ENCODE measurements at places on chromosomes 1 and 21. TPM values are rescaled to one million over a fixed set of nuclear protein-coding genes. Genes with fewer than 3 reads are reported as not detected.
A peak's percentile ranks its signal among the peaks of the same experiment; 100 is the strongest.

Gene GRIK1
- 5.4 TPM for total RNA-seq

Gene ACKR1
- total RNA-seq, result 0.53 TPM

Gene SH2D5
- total RNA-seq, result 0.45 TPM

Gene ABCA4
- total RNA-seq, result 14.4 TPM

Gene ACTA1
- total RNA-seq, result 3.6 TPM

Gene HSPA6
- 0.13 TPM for total RNA-seq

Gene GJB3
- not detected for total RNA-seq

Gene TDRD10
- total RNA-seq, result 0.31 TPM

Gene SCAMP3
- 49.8 TPM for total RNA-seq

Gene MEGF6
- total RNA-seq, result 204 TPM

Gene UQCRHL
- 2.8 TPM for total RNA-seq

Gene UBL4B
- total RNA-seq, result 11.7 TPM

Gene ITLN2
- total RNA-seq, result 0.41 TPM

- no peak for DNase-seq
Observed at GRCh38 chr1:39080269-39080826, 54.2 kb downstream of the NDUFS5 start.

DNA sequence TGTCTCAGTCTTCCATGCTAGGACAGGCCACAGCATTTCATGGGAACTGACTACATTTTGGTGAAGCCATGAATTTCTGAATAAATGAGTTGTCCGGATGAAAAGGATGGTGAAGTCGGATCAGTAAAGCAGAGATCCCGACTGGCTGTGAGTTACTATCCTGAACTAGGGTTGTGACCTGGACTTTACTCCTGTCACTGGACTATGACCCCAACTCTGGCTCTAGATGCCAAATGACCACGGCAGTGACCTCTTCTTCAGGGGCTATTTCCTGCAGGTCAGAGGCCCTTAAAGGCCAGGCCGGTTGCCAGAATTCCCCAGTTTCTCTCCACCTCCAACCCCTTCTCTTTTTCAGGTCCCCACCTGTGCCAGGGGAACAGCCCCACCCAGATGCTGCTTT is 1.7 kb upstream of the NECTIN4 start:
- DNase-seq, result no peak

DNA sequence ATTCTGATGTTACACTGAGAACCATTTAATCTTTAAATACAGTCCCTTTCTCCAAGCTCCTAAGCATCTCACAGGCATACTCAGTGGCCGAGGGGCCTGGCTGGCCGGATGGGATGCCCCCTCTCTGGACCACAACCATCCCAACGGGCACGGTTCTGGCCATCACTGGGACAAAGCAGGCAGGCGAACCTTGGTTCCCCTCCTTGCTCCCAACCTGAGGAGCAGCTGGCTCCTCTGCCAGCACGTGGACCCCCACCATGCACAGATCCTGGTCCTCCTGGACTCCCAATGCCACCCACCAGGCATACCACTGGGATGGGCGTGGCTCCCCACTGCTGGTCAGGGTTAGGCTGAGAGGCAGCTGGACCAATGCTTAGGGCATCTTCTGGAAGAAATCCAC is 19.8 kb upstream of the PRDM16 start:
- DNase-seq, result peak; percentile 25

DNA sequence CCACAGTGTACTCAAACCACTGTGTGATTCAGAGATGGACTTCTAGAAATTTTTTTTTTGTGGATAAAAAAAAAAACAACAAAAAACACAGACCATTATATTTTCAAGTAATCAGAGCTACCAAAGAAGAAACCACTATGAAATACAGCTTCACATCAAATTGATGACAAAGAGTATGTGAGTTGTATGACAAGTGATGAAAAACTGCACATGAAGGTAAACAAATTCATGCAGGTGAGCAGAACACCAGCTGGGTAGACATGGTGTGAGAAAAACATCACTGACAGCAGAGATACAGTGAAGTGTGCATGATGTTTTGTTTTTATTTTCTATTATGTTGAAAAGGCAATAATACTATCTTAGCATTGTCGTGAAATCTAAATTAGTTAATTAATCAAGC is 8.0 kb upstream of the PTPRC start:
- no peak for DNase-seq

DNA sequence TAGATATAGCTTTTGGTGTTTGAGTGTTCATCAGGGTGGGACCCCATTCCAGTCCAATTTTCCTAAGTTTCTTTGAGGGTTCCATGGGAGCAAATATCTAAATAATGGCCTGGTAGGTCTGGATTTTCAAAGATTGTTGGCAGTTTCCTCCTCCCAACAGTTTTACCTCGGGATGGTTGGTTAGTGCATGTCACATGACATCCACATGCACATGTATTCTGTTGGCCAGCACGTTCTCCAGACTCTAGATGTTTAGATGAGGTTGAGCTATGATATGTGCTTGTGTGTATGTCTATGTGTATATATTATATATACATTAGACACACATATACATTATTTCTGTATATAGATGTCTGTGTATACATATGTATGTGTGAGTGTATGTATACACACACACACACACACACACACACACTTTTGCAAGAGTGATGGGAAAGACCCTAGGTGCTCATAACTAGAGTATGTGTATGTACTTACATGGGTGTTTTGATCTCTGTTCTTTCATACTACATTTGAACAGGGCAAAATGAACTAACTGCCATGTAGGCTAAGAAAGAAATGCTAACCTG is 5.6 kb downstream of the RGS4 start:
- DNase-seq, result no peak

DNA sequence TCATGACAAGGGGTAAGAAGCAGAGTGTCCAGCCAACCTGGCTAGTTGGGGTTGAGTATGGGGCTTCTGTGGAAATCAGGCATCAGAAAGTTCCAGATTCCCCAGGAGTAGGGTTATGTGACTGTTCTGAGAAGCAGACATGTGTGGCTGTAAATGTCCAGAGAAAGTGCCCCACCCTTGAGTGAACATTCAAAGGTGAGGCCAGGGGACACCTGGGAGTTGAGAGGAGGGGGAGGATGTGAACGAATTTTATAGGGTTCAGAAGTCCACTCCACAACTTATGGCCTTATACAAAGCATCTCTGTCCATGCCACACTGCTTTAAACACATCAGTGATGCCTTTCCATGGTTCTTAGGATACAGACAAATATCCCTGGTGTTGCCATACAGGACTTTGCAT is 133.3 kb downstream of the IGSF21 start:
- DNase-seq, result no peak

GRCh38 chr21:25300632-25301031 is 306.6 kb downstream of the MRPL39 start:
- DNase-seq, result no peak

DNA sequence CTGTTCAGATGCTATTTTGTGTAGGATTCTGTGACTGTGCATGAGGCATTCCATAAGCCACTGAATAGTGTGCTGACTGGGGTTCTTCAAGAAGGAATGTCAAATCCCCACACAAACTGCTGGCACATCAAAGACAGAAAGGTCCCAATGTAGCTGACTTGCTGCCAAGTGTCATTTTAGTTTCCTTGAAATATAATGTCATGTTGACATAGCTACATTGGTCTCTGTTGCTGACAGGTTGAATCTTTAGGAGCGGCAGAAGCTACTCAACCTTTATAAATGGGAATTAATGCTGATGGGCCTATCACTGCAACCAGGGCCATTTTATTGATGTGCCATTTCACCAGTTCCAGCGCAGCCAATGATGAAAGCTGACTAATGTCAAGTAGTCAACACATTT is 1110.7 kb upstream of the B3GALT2 start:
- no peak for DNase-seq

- DNase-seq, result no peak
Observed at GRCh38 chr1:6544831-6545230, 9.5 kb downstream of the NOL9 start.

GRCh38 chr1:17684810-17685209 is 70.3 kb upstream of the ACTL8 start:
- no peak for DNase-seq

GRCh38 chr1:197685785-197686184 is 89.5 kb downstream of the DENND1B start:
- no peak for DNase-seq

- no peak for DNase-seq
Observed at GRCh38 chr1:235835226-235835625, 31.5 kb downstream of the LYST start.

GRCh38 chr1:165443539-165444311 is 1.2 kb downstream of the RXRG start:
- no peak for DNase-seq

GRCh38 chr1:181659321-181659957 is 176.1 kb downstream of the CACNA1E start:
- DNase-seq, result no peak

DNA sequence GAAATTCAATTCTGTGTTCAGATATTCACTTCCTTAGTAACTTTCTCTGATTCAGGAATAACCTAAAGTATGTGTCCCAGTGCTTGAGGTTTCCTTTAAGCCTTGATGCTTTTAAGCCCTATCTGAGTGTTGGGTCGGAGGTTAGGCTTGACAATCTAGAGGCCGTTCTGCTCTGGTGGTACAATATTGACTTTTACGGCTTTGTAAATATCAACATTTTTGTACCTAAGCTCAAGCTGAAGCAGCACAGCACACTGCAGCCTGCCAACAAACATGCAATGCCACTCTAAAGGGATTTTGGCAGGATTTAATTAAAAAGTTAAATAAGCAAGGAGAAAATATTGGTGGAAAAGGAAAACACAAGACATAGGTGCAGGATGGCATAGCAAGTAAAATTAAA is 279.2 kb downstream of the NEGR1 start:
- DNase-seq, result no peak

DNA sequence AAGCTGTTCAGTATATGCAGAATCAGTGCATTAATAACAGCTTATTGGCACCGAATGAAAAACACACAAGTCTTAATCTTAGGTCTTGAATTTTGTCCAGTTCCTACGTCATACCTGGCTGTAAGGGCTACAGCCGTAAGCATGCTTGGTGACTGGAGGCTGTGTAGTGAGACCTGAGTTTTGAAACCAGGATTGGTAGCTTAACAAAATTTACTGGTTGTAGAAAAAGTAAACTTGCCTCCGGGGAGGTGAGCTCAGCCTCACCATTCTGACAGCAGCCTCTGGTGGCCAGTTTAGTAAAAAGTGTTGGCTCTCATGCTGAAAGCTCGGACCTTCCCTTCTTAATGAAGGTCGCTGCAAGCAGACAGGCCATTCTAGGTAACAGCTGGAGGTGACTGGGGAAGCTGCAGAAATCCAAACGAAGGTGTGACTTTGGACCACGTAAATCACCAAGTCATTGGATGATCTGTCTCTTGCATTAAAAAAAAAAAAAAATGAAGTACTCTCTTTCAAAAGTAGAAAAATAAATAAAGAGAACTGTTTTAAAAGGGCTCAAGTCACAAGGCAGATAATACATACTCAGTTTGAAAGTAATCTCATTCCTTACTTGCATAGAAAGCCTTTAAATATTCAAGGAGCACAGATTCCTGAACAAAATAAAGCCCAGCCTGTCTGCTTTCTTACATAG is 48.9 kb downstream of the HLCS start:
- DNase-seq, result peak; percentile 37

GRCh38 chr1:226420897-226421296 is 13.0 kb upstream of the PARP1 start:
- DNase-seq, result no peak

GRCh38 chr21:40616377-40616704 is 230.6 kb downstream of the DSCAM start:
- DNase-seq, result no peak

DNA sequence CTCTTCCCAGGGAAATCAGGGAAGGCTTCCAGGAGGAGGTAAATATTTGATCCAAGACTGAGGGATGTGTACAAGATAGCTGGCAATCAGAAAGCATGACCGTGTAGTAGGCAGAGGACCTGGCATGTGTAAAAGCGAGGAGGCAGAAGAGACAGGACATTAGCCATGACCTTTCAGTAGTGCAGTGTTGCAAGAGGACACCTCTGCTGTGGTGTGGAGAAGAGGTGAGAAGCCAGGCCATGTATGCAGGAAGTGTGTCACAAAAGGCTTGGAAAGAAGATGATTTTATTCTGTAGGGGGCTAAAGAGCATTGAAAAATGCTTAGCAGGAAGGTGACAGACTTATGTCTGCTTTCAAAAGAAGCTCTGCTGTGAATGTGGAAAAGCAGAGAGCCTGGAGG is 381.0 kb downstream of the ZP4 start:
- no peak for DNase-seq

- no peak for DNase-seq
Observed at GRCh38 chr1:172286629-172287076, 133.8 kb upstream of the C1orf105 start.

DNA sequence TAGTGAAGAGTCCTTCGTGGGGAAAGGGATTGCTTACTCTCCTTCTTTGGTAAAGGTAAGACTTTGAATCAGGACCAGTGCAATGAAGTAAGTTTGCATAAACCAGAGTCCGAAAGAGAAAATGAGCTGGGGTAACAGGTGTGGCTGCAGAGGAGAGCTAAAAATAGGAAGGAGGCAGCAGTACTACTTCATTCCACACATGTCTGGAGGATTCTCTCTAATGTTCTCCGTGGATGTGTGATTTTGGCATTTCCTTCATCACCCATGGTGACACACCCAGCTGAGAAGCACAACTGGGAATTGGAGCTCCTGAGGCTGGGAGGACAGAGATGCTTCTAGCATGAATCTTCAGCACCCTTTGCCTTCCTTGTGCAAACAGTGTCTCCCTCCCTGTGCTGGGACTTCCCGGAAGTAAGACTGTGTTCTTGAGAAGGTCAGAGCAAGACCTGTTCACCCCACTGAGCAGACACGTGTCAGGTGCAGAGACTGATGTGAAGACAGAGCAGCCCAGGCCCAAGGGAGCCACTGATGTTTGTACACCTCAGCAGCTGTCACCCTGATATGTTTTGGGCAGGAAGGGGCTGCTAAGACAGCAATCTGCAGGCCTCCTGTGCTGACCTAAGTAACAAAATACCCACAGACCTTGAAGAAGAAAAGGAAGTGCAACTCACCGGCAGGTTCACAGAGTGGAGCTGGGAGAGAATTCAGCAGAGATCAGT is 13.3 kb downstream of the FCRL1 start:
- DNase-seq, result no peak

GRCh38 chr1:10637834-10638558 is 158.4 kb downstream of the CASZ1 start:
- DNase-seq, result no peak

DNA sequence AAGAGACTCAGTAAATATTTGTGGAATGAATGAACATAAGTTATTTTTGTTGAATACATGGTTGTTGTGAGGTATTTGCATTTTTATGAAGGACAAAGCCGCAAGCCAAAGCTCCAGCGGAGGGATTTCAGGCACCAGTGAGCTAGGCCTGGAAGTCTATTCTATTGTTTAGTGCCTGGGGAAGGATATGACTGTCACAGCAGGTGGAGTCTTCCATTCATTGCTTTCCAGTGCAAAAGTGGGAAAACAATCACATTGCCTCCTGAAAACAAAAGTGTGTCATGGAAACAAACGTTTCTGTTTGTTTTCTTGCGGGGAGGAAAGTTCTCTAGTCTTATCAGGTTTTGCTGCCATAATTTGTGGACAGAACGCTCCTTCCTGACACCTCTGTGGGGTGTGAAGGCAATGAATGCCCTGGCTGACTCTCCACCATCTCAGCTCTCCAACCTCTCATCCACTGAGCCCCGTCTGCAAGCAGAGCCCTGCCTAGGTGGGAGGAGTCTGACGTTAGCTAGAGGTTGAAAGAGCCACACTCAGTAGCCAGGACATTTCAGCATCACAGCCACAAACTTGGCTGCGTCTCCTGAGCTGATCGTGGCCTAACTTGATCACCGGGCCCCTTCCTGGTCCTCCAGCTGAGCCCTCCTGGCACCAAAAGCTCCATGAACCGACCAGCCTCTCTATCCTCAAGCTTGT is 739.1 kb downstream of the MATN1 start:
- no peak for DNase-seq

- DNase-seq, result no peak
Observed at GRCh38 chr1:25744140-25744581, 55.8 kb upstream of the SELENON start.

Measured in mesothelial cell of epicardium (in vitro differentiated cells).